ENCODE measurements at places on chromosomes 2 and 18.

GRCh38 chr2:206482123-206482522, 38.8 kb downstream of the ADAM23 start:
- DNase-seq = no peak

- no peak for DNase-seq
Observed at GRCh38 chr2:46811379-46812310, 104.0 kb downstream of the MCFD2 start.

DNA sequence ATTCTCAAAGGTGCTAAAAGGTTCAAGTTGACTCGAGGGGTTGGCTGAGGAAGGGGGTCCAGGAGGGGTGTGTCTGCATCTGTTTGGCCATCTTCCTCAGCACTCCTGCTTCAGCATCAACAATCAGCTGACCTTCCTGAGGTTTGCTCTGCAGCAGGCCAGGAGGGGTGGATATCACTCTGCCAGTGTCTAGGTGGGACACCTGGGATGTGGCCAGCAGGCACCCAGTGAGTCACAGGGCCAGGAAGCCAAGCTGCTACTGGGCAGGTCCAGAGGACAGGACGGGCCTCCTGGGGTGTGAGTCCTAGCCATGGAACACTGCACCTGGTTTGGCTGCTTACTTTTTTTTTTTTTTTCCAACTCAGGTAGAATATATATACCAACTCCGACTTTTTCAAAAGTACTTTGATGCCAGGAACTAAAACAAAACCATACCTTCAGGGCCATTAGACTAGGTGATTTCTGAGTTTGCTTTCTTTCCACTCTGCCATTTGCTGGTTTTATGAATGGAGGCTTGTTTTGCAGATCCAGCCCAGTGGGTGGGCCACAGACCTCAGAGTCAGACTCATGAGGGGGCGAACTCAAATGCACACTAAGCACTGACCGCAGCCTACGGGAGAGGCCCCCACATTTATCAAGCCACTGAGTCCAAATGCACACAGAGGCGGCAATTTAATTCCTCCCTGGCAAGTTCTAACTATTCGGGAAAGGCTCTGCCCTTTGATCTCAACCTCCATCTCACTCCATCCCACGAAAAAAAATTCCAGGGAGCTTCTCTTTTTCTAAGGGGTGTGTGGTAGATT, 76.0 kb downstream of the UXS1 start:
- DNase-seq = no peak

DNA sequence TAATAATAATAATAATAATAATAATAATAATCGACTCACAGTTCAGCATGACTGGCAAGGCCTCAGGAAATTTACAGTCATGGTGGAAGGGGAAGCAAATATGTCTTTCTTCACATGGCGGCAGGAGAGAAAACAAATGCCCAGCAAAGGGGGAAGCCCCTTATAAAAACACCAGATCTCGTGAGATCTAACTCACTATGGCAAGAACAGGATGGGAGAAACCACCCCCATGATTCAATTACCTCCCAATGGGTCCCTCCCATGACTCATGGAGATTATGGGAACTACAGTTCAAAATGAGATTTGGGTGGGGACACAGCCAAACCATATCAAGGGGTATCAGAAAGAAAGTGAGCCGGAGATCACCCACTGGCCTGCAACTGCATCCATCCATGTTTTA, 40.5 kb upstream of the PAPOLG start:
- DNase-seq = no peak

- DNase-seq = no peak
Observed at GRCh38 chr2:10211844-10212422, 89.4 kb downstream of the RRM2 start.

- DNase-seq = no peak
Observed at GRCh38 chr2:134408386-134408785, 154.5 kb downstream of the MGAT5 start.

DNA sequence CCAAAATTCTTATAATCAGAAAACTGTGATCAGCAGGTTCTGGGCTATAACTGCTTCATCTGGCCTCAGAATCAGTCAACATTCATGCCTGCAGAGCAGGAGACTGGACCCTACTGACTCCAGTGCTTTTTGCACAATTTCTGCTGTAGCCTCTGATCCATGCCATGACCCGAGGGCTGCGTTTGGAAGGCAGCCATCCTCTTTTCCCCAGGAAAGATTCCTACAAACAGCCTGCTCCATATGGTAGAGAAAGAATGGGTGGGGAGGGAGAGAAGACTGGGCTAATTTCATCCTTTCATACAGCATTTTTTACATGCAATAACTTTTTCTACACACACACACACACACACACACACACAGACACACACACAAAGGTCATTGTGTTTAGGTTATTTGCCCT, 133.0 kb upstream of the MMADHC start:
- no peak for DNase-seq

DNA sequence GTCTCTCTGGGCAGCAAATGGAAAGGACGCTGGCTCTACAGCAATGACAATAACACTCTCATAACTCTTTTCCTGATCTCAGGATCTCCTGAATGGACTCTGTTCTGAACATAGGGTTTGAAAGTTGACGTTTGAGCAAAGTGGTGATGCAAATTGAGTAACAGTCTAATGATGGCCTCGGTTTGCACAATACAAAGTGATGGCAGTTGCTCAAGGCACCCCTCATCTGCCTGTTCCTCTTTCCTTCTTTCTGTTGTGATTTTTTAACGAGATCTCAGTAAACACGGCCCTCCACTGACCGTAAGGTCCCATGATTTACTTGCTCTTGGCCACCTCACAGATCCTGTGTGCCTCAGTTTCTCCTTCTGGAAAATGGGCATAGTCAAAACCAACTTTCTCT, 303.6 kb downstream of the SLC8A1 start:
- DNase-seq = no peak
